ENCODE measurements at places on chromosomes 11 and 22.

GRCh38 chr11:48036466-48036865, 56.1 kb downstream of the PTPRJ start:
- no peak for DNase-seq

- no peak for DNase-seq
Measured at GRCh38 chr22:49638788-49639187, 188.9 kb downstream of the BRD1 start.

- no peak for DNase-seq
Measured at GRCh38 chr22:17772249-17772957, 1.9 kb downstream of the BID start.

DNA sequence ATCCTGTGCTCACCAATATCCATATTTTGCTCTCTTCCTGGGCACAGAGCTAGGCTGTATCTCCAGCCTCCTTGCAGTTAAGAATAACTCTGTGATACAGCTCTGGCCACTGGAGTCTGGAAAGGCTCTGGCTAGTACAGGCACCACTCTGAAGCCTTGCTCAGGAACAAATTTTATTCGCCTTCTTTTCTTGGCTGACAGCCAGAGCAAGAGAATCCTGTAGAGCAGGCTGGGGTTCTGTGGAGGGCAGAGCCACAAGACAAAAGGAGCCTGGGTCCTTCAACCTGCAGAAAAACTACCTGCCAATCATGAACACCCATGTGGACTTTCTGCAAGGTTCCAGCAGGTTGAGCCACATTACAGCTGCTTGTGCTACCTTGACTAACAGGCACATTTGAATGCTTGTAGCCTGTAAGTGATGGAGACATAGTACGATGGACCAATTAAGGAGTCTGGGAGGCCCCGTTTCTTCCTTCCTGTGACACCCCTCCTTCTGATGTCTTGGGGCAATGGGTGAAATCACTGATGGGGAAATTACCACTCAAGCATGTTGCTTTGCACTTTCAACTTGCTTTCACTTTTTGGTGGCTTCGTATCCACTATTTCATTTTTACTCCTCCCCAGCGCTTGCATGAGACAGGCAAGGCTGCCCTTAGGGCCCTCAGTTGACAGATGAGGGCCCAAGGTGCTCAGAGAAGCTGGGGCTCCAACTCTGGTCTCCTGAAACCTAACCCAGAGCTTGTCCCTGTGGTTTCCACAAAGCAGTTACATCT, 267.2 kb upstream of the SYN3 start:
- DNase-seq, result no peak

GRCh38 chr11:57885298-57886050, 123.9 kb downstream of the CTNND1 start:
- DNase-seq, result no peak

DNA sequence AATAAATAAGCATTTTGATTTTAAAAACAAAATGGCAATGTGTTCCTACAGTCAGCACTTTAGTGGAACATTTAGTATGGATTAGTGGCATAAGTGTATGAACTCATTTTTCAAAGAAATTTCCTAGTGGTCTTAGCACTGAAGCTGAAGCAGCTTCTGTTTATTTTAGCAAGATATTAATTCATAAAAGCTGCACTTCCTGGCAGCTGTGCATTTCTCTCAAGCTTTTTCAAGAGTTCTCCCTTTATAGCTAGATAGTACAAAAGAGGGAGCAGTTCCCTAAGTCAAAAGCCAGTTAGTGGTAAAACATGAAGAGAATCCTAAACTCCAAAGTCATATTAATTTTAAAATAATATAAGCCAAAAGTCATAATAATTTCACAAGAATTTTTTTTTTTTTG, 1036.0 kb upstream of the CCDC90B start:
- DNase-seq, result no peak

DNA sequence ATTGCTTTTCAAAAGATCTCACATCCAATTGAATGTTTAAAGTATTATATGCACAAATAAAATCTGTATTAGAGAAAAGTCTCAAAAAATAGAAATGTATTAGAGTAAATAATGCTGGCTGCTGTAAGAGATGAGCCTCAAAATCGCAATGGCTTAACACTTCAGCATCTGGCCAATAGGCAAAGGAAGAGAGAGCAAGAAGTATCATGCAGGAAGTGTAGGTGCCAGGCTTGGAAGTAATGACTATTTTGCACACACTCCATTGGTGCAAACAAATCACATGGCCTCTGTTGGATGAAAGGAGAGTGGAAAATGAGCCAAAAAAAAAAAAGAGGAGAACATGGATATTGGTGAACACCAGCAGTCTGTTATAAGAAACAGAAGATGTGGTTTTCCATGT, 193.0 kb upstream of the E2F8 start:
- DNase-seq, result no peak

DNA sequence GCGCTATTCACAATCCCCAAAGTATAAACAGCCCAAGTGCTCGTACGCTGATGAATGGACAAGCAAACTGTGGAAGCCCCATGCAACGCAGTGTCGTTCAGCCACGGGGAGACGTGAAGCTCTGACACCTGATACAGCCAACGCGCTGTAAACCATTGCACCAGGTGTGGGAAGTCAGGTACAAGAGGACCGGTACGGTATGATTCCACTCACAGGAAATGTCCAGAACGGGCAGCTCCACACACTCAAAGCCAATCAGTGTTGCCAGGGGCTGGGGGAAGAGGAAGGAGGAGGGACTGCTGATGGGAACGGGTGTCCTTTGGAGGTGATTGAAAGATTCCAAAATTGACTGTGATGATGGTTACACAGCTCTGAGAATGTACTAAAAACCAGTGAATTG, 64.5 kb downstream of the BRD1 start:
- no peak for DNase-seq

GRCh38 chr11:128720522-128720985, 26.7 kb downstream of the FLI1 start:
- DNase-seq, result no peak

DNA sequence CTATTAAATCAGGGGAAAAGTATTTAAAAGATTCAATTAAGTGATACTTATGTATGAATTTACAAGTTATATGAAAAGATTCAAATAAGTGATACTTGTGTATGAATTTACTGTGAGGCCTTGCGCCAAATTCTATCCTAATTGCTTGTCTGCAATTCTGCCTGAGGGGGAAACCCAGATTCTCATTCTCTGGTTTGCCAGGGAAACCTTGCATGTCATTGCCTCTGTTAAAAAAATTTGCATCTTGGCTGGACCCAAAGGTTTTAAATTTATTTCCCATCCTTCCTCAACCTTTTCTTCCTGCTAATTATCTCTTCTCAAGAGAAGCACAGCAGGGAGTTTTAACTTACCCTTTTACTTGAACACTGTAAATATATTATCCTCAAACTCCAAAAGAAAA, 13.8 kb downstream of the OLFML1 start:
- no peak for DNase-seq

Measured in stimulated activated CD8-positive, alpha-beta memory T cell treated with anti-CD3 and anti-CD28 coated beads, Interleukin-15, amount 100 ng/mL, for 48 hours (primary cell).